ENCODE measurements at places on chromosomes 13 and 19.

GRCh38 chr13:40274103-40274502 lies 392.3 kb downstream of the FOXO1 start:
- DNase-seq: no peak

GRCh38 chr13:98370806-98371515 lies 193.9 kb upstream of the RNF113B start:
- DNase-seq: no peak

DNA sequence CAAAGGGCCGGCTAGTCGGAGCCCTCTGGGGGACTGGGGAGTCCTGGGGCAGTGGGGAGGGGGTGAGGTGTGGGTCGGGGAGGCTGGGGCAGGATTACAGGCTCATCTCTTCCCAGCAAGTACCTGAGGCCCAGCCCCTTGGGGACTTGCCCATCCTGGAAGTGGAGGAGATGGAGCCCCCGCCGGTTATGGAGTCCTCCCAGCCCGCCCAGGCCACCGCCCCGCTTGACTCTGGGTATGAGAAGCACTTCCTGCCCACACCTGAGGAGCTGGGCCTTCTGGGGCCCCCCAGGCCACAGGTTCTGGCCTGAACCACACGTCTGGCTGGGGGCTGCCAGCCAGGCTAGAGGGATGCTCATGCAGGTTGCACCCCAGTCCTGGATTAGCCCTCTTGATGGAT lies 9.9 kb downstream of the PALM3 start:
- no peak for DNase-seq

- DNase-seq: no peak
Measured at GRCh38 chr19:52170863-52171320, 529 bp downstream of the ZNF836 start.

DNA sequence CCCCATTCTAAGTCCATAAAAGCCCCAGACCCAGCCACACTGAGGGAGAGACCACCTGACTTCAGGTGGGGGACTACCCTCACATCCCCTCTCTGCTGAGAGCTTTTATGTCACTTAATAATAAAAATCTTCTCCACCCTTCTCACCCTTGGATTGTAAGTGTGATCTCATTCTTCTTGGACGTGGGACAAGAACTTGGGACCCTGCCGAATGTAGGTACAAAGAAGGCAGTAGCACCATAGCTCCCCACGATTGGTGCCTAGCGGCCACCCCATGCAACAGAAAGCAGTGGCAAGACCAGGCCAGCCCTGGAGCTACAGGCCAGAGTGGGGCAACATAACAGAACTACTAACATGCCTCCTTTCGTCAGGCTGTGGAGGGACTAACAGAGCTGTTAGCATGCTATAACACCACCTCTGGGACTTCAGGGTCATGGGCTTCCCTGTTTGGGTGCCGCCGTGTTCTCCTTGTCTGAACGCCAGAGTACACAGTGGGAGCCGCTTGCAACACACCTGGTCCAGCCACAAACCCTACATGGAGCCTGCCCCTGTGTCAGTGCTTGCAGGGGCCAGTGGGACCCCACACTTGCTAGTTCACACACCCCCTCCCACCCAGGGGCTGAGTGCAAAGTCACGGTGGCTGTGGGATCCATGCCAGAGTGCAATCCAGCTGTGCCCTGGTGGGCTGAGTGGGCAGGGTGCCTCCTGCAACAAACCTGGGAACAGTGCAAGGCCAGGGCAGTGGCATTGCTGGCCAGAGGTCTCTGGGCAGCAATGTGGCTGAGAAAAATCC lies 5.2 kb upstream of the FBXO17 start:
- DNase-seq: no peak

DNA sequence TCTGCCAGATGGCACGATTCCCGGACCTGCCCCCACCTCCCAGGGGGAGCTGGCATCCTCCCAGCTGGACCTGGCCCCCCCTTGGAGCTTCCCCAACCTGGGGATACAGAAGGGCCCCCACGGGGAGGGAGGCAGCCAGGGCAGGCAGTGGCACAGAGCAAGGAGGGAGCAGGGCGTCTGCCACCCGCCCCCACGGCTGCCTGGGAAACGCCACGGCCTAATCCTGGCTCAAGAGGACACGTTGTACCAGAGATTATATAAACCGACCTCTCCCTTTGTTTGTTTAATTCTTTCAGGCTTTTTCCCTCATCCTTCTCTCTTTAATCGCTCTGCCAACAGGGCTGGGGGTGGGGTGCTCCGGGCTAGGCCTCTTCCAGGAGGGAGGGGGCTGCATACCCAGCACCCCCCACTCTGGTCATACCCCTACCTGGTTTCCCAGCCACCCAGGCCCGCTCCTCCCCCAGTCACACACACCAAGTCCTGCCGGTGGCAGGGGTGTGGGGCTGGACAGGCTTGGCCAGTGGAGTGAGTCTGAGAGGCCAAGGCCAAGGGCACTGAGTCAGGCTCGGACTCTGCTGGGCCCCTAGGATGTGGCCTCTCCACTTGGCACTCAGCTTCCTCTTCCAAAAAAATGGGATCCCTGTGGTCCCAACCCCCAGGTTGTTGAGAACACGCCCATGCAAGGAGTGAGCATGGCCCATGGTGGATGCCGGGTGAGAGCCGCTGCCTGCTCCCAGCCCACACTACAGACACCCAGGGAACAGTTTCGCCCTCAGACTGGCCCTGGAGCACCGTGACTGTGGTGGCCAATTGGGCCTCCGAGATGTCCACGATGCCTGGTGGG lies 29.5 kb upstream of the NFIC start:
- DNase-seq: no peak

GRCh38 chr13:63948045-63948444 lies 2532.4 kb upstream of the PCDH20 start:
- no peak for DNase-seq

DNA sequence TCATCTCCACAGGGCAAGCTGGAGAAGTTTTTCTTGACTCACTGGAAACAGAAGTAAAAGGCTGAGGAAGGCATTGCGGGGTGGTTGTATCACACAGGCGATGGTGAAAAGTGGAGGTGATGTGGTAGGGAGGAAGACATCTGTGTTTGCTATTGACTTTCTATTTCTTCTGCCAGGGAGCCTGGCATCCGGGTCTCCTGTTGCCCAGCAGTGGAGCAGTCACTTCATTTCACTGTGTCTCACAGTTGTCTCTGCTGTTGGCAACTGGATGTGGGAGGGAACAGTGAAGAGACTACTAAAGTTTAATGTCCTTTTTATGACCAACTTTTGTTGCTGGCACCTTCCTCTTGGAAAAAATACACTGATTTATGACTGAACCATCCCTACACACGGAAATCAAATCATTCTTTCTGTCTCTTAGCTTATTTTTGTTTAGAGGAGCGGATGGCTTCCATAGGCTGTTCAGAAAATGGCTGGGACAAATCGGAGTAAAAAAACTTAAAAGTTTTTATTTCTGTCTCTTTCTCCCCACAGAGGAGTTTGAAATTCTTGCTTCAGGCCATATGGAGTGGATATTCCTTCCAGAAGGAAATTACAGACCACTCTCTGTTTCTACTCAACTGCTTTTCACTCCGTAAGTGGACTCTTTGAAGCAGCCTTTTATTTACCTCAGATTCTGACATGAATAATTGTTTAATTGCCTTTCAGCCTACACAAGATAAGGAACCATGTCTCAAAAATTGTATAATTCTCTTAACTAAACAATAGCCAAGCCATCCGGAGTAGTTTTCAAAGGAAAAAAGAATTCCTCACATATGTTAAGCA lies 23.8 kb upstream of the MEDAG start:
- no peak for DNase-seq

- DNase-seq: no peak
Measured at GRCh38 chr19:48560095-48560530, 8.1 kb downstream of the SULT2B1 start.

GRCh38 chr13:64765636-64766035 lies 2464.5 kb downstream of the PCDH9 start:
- no peak for DNase-seq

GRCh38 chr13:64289702-64290101 lies 2874.1 kb upstream of the PCDH20 start:
- no peak for DNase-seq

DNA sequence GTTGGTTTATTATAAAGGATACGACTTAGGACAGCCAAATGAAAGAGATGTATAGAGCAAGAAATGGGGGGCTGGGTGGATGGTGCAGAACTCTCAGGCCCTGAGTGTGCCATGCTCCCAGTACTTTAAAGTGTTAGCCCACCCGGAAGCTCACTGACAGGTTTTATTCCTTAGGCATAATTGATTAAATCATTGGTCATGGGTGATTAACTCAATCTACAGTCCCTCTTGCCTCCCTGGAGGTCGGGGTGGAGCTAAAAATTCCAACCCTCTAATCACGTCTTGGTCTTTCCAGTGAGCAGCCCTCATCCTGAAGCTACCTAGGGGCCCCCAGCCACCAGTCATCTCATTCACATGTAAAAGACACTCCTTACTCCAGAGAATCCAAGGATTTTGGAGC lies 9.9 kb upstream of the LEUTX start:
- DNase-seq: no peak

GRCh38 chr19:1843116-1843515 lies 5.2 kb downstream of the REXO1 start:
- DNase-seq: no peak

DNA sequence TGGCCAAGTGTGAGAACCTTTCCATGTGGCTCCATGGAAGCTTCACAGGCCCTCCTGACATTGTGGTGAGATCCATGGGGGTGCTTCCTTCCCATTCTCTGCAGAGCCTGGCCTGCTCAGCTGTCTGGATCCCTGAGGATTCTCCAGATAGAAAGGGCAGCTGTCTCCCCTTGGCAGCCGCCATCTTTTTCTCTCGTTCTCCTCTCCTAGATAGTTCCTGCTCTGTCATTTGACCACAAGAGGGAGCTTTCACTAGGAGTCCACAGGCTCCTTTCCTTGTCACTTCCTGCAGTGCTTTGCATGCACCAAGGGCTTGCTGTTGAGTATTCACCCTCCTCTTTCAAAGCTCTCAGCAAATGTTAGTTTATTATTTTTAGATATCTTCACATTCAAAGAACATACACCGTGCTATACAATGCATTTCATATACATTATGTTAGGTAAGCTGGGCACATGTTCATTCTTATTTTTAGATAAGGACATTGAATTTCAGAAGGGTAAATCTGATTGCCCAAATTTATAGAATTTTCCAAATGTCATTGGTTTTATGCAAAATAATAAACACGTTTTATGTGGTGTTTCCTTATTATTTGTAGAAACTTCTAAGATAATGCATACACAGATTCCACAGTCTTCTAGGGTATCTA lies 133.2 kb downstream of the FRY start:
- DNase-seq: no peak
